Activated T-cell treated with anti-CD3 and anti-CD28 coated beads, Interleukin-2, amount 50 U/mL, for 24 hours (primary cell): ENCODE measurements at places on chromosomes 5 and 9.

DNA sequence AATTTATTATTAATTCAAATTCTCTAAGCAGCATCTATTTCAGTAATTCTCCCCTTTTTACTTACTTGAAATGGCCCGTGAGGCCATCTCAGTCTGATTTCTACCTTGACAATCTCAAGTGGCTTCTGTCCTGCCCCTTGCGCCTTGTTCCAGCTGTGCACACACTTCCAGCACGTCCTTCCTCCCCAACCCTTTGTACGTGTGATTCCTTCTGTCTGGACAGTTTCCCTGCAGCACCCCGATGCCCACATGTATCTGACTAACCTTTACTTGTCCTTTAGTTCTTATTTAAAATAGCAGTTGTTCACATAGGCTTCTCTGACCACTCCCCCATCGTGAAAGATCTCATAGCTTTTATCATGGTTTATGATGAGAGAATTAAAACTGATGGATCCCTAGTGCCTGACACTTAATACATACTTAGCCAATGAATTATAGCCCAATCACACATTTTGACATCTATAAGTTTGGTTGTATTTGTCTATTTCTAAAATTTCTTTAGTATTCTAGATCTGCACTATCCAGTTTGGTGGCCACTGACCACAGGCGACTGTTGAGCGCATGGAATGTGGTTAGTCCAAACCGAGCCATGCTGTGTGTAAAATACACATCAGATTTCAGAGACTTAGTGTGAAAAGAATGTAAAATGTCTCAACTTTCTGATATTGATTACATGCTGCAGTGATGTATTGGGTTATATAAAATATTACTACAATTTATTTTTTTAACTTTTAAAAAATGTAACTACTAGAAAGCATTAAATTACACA lies 14.3 kb downstream of the ZBTB34 start:
- no peak for DNase-seq

- no peak for DNase-seq
Observed at GRCh38 chr5:138538943-138539627, 4.0 kb downstream of the ETF1 start.

DNA sequence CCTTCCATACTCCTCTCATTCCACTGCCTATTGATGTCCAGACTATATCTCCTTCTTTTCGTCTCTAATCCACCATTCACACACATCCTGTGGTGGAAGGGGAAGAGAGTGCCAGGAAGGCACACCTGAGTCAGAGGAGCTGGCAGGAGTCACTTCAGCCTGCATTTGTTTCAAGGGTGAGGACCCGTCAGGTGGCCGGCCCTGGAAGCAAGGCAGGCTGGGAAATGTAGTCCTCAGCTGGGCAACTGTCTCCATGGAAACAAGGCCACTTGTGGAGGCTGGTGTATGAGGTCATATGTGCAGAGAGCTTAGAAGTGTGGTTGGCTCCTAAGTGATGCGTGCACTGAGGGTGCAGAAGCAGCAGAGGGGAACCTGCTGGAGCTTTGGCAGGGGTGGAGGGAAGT lies 278.4 kb downstream of the NSG2 start:
- no peak for DNase-seq

GRCh38 chr9:126700903-126701812 lies 87.4 kb downstream of the LMX1B start:
- no peak for DNase-seq

DNA sequence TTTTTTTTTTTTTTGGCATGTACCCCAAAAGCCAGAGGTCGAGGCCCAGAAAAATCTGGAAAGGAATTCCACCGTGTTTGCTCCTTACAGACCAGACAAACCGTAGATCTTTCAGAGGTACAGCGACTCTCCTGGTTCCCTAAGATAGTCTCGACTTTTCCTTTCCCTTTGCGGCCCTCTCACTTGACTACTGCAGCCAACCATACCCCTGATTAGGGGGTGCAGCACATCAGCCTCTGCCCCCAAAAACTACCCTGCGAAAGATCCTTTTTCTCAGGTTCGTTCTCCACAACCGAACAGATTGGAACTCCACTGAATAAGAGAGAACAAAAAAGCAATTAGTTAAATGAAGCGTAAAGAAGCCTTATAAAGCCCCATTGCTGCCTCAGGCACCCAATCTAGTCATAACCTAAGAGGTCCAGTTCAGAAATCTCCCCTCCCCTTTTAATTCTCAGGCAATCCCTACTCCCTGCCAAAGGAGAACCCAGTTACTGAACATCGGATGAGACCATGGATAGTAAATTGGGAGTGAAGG lies 379 bp upstream of the TICAM2 start:
- DNase-seq = no peak
